ENCODE measurements at places on chromosomes 3 and 15.

- peak; percentile 84 for DNase-seq
These were observed 657 bp downstream of the TLNRD1 start for GRCh38 chr15:81001152-81002008.

- DNase-seq, result no peak
These were observed 4.1 kb downstream of the LRIG1 start for GRCh38 chr3:66496746-66497145.

GRCh38 chr3:1717524-1717923 is 381.1 kb upstream of the CNTN4 start:
- no peak for DNase-seq

DNA sequence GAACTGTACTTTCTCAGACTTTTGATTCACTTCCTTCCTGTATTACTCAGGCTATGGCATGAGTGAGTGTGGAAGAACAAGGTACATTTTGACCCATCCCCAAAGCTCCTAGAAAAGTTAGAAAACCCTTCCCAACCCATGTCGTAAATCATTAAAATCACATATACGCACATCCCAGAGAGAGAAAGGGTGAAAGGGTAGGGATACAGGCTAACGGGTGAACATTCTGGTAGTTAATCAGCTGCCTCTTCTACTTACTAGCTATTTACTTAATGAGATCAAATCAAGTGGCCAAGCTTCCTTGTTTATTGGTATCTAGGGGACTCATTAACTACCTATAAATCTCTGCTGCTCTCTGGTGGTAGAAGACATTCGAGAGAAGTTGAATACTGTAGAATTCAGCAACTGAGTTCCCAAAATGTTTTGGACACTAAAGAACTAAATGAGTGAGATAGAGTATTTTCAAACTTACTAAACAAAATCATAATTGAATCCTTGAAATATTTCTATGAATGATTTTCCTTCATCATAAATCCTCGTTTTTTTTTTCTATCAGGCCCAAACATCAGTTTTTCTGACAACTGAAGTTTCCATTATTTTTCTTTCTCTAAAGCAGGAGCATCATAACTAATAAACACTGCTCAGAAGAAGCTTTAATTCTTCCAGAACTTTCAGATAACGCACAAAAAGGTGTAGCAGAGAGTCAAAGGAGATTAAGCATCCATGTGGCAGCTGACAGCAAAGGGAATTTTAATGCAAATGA is 124.2 kb downstream of the IMPG2 start:
- no peak for DNase-seq
